HCEC 1CT (cell line): ENCODE measurements at places on chromosomes 5 and 9.
A peak's percentile ranks its signal among the peaks of the same experiment; 100 is the strongest.

DNA sequence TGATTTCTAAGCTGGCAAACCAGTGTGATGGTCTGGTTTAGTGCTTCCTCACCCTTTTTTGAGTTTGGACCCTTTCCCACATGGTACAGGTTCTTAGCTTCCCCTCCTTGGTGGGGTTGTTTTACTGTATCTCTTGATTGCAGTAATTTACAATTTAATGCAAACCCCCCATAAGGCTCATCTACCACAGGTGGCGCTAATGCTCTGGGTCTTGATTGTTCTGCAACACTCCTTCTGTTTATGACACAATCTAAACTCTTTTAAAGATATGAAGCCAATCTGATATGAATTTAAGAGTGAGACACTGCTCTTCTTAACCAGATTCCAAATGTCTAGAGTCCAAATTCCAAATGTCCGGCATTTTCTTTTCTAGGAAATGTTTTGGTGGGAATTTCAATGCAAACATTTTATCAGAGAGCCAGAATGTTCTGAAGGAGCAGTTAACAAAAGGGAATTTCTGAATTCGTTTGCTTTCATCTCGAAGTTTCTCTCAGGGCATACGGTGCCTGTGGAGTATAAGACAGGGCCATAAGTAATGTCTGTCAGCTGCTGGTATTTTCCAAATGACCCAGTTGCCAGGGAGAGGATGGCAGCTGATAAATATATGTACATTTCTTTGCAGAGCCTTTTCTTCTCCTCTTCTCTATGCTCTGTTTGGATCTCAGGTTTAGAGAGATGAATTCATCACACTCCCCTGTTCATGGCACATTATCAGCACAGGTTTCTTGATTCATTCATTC lies 246.8 kb downstream of the ARHGAP26 start:
- peak; percentile 54 for DNase-seq

GRCh38 chr5:169686137-169686536 lies 49.1 kb downstream of the DOCK2 start:
- no peak for DNase-seq

DNA sequence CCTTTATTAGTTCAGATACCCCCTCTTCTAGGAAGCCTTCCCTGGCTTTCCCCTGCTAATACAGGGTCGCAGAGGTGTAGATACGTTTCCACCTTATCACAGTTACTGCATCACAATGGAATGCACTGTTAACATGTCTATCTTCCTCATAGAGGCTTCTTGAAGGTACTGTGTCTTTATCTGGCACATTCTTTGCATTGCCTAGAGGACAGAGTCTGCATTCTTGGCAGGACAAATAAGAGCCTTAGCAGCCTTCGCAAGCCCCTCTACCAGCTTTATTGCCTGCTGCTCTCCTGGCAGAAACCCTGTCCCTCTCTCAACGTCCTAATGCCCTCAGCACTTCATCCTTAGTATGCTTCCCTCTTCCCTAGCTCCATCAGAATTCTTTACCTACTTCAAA lies 31.6 kb downstream of the SLC1A3 start:
- DNase-seq = no peak

DNA sequence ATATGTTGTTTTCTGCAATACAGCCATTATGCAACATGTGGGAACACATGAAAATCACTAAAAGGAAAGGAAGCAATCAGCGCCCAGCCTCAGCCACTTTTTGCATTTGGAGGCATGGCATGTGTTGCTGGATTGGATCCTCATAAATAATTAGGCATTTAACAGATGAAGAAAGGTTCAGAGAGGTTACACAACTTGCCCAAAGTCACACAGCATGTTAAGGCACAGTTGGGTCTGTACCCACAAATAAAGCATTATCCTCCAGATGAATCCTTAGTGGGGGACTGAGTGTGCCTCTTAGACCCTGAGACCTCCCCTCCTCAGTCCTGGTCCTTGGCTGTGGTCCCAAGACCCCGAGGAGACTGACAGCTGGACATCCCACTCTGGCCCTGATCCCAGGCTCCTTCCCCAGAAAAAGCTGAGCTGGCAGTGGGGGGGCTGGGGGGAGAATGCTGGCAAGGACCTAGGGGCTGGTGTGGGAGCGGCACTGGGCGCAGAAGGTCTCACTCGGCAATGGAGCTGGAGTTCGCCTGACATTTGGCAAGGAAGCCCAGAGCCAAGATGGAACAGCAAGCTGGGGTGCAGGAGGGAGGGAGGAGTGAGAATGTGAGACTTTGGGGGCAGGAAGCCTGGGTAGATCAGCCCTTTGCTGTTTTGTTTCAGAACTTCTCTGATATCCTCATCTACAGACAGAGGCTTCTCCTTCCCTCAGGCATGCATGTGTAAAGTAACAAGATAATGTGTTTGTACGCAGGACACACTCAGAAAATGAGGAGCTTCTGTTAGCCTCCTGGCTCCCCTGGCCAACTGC lies 6.9 kb upstream of the AKNA start:
- no peak for DNase-seq
